ENCODE measurements at places on chromosomes 7 and 10.
A peak's percentile ranks its signal among the peaks of the same experiment; 100 is the strongest.

GRCh38 chr7:158030566-158030965 is 557.1 kb downstream of the PTPRN2 start:
- DNase-seq = no peak

DNA sequence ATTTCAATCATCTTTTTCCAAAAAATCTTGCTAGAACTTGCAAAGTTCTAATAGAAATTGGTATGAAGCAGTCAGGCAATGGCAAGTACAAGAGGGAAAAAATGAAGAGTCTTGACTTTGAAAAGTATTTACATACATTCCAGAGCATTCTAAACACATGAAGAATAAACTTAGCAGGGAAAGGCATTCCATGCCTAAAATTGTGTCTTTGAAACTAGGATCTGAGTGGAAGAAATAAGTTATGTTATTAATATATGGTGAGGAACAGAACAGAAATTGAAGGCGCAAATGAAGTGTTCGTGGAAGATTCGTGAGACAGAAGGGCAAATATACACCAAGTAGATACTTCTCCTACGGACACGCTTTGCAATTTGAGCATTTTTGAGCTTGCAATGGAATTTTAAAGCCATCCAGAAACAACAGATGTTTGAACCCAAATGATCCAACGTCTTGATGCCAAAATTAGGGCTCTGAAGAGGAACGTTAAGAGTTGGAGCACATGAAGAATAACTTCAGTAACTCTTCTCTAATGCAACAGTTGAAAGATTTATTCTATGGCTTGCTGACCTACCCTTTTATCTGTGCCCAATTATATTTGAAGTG is 40.6 kb upstream of the SEPTIN7 start:
- no peak for DNase-seq

GRCh38 chr7:130872341-130872740 is 138.3 kb upstream of the KLF14 start:
- DNase-seq = no peak

- no peak for DNase-seq
Observed at GRCh38 chr10:6211671-6212635, 9.2 kb downstream of the PFKFB3 start.

- peak; percentile 85 for DNase-seq
Observed at GRCh38 chr7:1669954-1670893, at the start of gene ELFN1. TSS of gene ELFN1 (plus strand) at chr7:1670277. CDS start at chr7:1744597, 74,320 bp downstream.

- no peak for DNase-seq
Observed at GRCh38 chr10:79017882-79018520, 50.8 kb upstream of the ZMIZ1 start.

DNA sequence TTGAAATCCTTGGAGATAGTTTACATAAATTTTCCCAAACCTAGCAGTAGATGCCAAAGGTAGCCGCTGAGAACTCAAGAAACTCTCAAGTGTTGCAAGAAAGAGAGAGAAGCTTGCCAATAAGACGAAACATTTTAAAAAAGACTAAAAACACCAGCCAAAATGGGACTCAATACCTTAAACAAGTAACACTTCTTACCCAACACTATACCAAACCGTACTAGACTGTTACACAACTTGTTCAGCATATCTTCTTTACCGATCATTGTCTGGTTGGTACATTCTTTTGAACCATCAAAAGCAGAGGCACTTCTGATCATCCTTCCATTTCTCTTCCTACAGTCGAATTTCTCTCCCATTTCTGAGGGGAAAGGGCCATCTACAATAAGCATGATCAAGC is 4.8 kb upstream of the PTPN12 start:
- no peak for DNase-seq

- DNase-seq = peak; percentile 39
Observed at GRCh38 chr10:8073691-8074416, 19.4 kb downstream of the GATA3 start.

GRCh38 chr7:105990727-105991453 is 27.8 kb downstream of the CDHR3 start:
- DNase-seq = peak; percentile 30

GRCh38 chr10:31018962-31019361 is 12.7 kb downstream of the ZNF438 start:
- DNase-seq = no peak

DNA sequence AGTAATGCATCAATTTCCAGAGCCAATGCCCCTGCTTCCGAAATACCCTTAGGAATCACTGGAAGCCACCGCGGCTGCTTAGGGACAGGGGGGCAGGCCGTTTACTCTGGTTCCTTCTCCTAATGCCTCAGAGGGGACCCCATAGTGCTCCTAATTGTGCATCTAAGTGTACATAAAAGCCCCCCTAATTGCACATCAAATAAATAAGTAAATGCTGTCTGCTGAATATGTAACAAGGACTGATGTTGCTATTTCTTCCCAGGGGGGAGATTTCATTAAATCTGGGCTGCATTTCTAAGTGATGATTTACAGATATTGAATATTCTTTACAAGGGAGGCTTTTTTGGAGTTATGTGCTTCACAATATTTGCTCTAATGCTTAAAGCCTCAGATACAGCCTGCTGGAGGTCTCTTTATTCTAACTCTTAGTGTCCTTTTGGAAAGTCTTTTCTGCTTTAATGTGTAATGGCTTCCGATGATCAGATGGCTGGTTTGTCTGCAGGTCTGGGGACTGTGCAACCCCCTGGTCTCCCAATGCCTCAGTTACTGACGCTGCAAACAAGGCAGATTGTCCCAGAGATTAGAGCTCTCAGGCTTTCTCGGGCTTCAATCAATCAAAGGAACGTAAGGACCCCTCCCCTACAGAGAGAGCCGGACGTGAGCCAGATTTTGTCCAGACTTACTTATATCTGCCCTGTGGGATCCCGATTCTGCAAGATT is 143.0 kb downstream of the PRPF18 start:
- DNase-seq = no peak

GRCh38 chr10:45464958-45465567 is 91.0 kb downstream of the ALOX5 start:
- DNase-seq = peak; percentile 58

DNA sequence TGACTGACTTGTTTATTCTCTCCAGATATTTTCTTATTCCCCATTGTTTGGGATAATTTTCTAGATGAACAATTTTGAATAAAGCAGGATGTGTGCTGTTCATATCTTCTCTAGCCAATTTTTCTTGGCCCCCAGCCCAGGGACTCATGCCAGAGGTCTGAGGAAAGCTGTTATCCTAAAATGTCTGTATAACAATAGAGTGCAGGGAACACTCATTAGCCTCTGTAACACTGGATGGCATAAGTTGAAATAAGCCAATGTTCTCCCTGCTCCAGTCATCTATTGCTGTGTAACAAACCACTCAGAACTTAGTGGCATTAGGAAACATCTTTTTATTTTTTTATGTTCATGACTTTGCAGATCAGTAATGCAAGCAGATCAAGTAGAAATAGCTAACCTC is 121.7 kb upstream of the TRIM24 start:
- DNase-seq = no peak

- no peak for DNase-seq
Observed at GRCh38 chr10:76621886-76622620, 1015.6 kb downstream of the KCNMA1 start.

DNA sequence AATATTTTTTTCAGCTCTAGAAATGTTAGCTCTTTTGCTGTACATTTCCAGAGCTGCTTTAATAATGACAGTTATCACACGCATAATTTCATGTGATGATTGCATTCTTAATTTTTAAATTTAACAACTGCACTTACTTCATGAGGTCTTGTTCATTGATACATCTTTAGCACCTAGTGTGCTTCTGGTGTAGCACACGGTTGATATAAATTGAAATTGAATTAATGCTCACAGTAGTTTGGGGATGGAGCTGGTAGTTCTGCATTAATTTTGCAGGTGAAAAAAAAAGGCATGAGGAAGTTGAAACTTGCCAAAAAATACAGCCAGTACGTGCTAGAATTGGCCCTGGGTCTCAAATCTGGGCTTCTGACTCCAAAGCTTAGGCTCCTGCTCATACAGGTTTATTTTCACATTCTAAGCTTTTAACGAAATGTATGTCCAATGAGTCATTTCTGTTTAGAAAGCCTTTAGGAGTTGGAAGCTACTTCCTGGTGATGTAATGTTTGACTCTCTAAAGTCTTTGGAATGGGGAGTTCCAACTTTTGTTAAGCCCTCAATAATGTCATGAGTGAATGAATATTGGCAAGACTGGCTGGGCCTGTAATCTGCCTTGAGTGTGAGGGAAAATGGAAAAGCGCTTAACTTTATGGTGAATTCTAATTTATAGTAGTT is 62.5 kb downstream of the DAGLB start:
- DNase-seq = peak; percentile 95

- no peak for DNase-seq
Observed at GRCh38 chr10:73995035-73995358, 2.9 kb upstream of the VCL start.

DNA sequence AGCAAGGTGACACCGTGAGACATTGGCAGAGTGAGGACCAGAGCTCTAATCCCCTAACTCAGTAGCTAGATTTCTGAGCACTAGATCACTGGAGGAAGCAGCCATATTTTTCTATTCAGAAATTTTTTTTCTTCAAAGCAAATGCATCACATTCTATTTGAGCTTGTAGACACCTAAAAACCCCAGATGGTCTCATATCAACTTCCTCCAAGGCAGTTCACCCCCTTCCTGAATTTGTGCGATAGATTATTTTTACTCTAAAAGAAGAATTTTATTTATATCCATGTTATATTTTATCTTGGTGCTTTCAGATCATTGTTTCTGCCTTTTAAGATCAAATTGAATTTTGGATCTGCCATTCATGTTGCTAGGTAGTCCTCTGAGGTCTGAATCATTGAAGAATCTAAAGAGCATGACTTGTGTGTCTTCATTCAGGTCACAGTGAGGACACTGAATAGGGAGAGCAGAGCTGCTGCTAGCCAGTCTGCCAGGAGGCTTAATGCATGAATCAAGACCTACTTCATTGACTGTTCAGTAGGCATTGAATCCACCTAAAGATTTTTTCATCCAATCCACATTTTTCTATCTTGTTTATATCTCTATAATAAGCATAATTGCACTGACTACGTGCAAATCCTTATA is 92.9 kb upstream of the LRRTM3 start:
- DNase-seq = peak; percentile 25

- no peak for DNase-seq
Observed at GRCh38 chr7:142961973-142962926, at the start of gene KEL. TSS of gene KEL (minus strand) at chr7:142962363. CDS start at chr7:142962206, 157 bp downstream.

GRCh38 chr10:110777661-110778060 is 94.1 kb upstream of the PDCD4 start:
- no peak for DNase-seq

- DNase-seq = no peak
Observed at GRCh38 chr10:77671594-77672252, 34.1 kb upstream of the KCNMA1 start.

Data from fibroblast of skin of right biceps (primary cell).